ENCODE measurements at places on chromosomes 1 and 21.

- DNase-seq, result no peak
These were observed 115.8 kb downstream of the DSCAM start for GRCh38 chr21:40731206-40731605.

DNA sequence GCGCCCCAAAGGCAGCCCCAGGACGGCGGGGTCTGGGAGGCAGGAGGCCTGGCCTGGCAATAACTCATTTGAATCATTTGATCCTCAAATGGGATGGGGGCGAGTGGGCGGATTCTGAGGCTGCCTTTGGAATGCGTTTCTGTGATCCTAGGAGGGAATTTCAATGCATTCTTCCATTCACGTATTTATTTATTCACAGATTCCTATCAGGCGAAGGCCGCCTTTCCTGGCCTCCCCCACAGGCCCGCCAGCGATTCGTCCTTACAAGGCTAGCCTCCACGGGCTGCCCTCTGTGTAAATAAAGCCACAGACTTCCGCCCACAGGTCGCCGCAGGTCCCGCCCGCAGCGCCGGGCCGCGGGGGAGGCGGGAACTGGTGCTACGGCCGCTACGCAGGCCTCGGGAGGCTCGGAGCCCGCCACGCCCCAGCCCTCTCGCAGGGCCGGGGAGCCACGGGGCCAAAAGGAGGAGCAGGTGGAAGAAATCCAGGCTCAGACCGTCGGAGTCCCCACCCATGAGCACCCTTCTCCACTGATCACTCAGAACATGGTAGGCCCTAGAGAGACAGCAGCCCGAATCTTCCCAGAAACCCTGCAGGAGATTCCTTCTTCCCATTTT, 31.3 kb upstream of the JUN start:
- DNase-seq, result no peak

DNA sequence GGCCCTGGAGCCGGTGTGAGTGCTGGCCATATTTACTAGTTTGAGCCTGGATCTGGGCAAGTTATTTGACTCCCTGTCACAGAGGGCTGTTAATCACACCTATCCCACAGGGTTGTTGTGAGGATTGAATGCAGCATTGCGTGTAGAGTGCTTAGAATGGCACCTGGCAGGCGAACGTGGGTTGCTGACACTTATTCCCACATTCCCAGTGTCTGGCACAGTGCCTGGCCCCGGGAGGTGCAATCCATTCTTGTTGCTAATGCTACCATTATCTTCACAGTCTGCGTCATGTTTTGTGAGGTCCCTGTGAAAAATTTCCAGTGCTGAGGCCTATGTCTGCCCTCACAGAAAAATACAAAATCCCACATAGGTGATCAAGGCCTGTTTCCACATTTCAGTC, 66.1 kb downstream of the CD2 start:
- DNase-seq, result peak; percentile 55

DNA sequence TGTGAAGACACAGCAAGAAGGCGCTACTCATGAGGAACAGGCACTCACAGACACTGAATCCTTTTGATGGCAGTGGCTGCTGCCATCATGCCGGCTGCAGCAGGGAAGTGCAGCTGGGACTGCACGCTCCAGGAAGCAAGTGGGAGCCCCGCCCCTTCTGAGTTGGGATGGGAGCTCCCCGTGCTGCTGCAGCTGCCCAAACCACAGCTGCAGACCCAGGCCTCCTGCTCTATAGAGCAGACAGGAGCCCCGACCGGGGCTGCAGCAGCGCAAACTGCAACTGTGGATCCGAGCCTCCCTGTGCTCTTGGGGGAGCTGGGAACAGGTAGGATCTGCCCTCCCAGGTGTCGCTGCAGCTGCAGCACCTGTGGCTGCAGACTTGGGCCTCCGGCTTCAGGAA, 65.2 kb upstream of the MARK1 start:
- DNase-seq, result no peak

GRCh38 chr1:73604211-73604610, 593.8 kb downstream of the LRRIQ3 start:
- no peak for DNase-seq

DNA sequence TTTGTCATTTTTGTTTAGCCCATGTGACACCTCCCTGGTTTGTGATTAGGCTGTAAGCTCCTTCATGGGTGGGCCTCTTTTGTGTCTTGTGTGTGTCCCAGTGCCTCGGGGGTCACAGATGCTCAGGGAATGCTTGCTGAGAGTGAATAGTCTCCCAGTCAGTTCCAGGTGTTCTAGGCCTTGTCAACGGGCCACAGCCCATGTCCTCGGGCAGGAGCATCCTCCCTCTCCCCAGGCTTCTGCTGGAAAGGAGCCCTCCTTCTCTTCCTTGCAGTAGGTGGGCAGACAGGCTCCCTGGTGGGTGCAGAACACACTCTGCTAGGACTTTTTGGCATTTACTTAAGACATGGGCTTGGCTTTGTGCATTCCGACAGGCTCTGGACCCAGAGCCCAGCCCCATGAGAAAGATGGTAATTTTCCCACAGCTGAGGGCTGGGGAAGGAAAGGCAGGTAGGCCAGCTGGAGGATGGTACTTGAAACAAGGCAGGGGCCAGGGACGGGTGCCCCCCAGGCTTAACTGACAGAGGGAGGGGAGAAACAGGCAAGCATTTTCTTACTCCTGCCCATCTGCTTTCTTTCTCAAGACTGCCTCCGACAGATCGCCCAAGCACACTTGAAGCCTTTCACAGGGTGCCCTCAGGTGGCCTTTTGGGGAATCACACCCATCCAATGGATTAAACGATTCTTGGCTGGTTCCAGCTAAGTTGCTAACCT, 7.1 kb upstream of the CPLANE2 start:
- DNase-seq, result peak; percentile 95

DNA sequence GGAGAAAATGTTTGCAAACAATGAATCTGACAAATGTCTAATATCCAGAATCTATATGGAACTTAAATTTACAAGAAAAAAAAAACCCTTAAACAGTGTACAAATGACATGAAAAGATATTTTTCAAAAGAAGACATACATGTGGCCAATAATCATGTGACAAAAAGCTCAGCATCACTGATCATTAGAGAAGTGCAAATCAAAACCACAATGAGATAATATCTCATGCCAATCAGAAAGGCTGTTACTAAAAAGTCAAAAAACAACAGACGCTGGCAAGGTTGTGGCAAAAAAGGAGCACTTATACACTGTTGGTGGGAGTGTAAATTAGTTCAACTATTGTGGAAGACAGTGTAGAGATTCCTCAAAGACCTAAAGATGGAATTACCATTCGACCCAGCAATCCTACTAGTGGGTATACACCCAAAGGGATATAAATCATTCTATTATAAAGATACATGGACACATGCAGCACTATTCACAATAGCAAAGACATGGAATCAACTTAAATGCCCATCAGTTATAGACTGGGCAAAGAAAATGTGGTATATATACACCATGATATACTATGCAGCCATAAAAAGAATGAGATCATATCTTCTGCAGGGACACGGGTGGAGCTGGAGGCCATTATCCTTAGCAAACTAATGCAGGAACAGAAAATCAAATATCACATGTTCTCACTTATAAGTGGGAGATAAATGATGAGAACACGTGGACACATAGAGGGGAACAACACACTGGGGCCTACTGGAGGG, 123.2 kb downstream of the PTPRC start:
- DNase-seq, result no peak

DNA sequence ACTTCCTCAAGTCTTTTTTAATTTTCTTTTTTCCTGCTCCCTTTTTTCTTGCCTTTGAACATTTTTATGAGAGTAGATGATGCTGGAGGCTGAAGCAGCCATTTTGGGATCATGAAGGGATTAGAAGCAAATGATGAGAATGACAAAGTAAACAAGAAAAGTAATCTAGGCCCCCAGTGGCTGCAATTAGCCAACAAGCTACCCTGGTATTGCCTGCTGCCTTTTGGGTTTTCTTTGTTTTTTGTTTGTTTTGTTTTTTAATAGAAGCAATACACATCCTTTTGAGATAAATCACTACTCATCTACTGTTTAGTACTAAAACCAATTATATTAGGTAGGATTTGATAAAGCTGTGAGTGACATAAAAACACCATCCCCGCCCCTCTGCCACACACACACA, 280.7 kb upstream of the ADGRL2 start:
- DNase-seq, result no peak

GRCh38 chr1:1622010-1622787, 6.9 kb downstream of the MIB2 start:
- DNase-seq, result no peak

GRCh38 chr1:107976836-107977235, 11.9 kb upstream of the VAV3 start:
- DNase-seq, result no peak

GRCh38 chr21:32134441-32135130, 144.3 kb downstream of the MIS18A start:
- DNase-seq, result no peak

DNA sequence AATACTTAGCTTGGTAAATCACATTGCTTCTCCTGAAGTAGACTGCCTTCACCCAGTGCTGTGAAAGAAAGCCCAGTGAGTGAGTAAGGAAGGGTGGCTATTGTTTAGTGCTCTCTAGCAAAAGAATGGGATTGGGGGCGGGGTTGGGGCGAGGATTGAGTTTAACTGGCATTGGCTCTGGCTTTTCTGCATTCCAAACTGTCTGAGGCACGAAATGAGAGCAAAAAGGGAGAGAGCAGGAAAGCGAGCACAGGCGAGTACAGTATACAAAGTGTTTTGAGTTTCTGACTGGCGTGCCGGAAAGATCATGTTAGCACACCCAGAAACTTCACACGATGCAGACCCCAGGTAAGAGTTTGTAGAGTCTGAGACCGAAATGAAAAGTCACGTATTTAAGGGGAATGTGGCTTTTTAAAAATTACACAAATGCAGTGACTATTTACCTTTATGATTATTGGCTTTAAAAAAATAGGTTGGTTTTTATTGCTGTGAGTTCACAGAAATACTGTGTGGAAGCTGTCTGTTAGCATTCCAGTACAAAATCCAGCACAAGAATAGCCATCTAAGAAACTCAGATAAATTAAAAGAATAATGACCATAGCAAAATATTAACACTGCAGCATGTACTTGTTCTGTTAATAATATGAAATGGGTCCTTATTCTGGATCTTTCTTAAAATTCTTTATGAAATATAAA, 155.4 kb downstream of the CLEC20A start:
- peak; percentile 71 for DNase-seq

DNA sequence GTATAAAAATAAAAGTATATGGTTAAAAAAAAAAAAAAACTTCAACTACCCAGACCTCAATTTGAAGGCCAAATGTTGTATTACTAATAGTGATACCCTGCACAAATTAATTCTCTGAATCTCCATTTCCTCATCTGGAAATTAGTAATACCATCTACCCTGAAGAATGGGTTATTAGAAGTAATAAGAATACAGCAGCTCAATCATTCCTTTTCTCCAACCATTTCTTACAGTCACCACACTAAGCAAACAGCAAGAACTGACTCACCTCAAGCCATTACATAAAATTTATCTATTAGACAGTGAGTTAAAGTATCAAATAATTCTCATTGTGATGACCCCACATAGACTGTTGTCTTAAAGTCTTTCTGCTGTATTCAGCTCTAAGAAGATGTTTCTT, 39.6 kb downstream of the RERE start:
- no peak for DNase-seq

- DNase-seq, result no peak
These were observed 5.2 kb upstream of the C2CD2 start for GRCh38 chr21:41958886-41959563.
